ENCODE measurements at places on chromosomes 1 and 21.

- DNase-seq = no peak
These were observed 90.9 kb upstream of the KCNK1 start for GRCh38 chr1:233523047-233523446.

DNA sequence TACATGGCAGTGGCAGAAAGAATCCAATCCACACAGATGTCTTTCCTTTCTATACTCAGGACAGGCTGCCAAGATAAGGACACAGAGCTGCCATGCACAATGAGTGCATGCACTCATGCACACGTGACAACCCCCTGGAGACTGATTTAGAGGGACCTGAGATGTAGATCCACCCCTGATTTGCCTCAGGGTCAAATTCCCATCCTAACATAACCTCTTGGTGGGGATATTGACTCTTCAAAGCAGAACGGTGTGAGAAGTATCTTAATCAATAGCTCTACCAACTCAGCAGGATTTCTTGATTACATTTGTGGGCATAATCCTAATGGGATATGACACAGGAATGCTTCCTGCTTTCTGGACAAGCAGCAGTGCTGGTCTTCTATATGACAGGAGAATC lies 125.2 kb upstream of the DSCAM start:
- no peak for DNase-seq

DNA sequence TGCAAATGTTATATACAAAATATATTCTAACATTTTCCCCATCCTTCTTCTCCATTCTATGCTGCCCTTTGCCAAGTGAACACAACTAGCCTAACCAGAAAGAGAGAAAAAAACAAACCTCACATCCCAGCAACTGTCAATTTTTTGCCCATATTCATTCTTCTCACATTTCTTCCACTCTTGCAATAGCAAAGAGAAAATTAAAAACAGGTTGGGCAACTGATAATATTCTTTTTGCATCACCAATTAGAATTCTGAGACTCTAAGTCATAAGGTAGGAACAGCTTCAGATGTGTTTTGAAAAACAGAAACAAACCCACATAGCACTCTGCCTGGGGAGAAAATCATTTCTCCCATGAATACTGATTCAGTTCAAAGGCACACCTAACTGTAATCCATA lies 25.2 kb upstream of the EXO1 start:
- no peak for DNase-seq

GRCh38 chr1:106465666-106466065 lies 590.8 kb upstream of the PRMT6 start:
- DNase-seq = no peak

- no peak for DNase-seq
These were observed 76.1 kb upstream of the KIAA0040 start for GRCh38 chr1:175268720-175269119.

- no peak for DNase-seq
These were observed 11.7 kb upstream of the RCSD1 start for GRCh38 chr1:167618366-167618765.

DNA sequence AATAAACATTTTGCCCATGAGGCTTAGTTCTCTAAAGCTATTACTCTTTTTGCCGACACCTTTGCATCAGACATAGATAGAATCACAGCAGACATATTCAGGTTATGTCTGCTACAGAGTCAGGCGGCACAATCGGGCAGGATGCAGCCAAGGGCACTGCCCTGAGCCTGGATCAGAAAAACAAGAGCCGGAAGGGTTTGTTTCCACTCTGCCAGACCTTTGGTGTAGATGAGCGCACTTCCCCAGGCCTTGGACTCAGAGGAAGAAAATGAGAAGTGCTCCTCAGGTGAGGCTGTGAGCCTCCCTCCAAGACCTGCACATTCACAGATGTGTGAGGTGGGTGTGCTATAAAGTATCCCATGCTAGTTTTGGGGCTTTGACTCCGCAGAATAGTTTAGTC lies 43.7 kb downstream of the GNG12 start:
- no peak for DNase-seq

DNA sequence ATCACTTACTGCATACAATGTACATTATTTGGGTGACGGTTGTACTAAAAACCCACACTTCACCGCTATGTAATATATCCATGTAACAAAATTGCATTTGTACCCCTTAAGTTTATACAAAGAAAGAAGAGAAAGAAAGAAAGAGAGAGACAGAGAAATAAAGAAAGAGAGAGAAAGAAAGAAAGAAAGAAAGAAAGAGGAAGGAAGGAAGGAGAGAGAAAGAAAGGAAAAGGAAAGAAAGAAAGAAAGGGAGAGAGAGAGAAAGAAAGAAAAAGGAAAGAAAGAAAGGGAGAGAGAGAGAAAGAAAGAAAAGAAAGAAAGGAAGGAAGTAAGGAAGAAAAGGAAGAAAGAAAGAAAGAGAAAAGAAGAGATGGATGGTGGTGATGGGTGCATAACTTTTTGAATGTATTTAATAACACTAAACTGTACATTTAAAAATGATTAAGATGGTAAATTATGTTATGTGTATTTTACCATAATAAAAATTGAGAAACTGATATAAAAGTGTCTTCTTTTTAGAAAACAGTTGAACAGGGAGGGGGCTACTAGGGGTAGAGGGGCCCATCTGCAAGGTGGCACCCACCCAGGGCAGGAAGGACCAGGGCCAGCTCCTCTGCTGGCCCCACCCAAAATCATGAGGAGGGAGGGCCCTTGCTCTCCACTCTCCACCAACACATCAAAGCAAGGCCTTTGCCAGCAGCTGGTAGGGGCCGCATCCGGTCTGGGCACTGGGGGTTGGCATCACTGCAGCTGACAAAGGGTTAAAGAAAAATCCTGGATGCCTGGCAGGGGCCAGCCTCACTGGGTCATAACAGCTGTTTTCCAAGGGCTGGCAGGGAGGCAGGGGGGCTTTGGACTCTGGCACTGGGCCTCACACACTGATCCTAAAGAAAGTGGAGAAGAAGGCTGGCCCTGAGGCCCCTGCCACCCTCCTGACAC lies 153.9 kb upstream of the EDN2 start:
- no peak for DNase-seq

GRCh38 chr1:11384170-11384554 lies 94.8 kb upstream of the DISP3 start:
- no peak for DNase-seq

DNA sequence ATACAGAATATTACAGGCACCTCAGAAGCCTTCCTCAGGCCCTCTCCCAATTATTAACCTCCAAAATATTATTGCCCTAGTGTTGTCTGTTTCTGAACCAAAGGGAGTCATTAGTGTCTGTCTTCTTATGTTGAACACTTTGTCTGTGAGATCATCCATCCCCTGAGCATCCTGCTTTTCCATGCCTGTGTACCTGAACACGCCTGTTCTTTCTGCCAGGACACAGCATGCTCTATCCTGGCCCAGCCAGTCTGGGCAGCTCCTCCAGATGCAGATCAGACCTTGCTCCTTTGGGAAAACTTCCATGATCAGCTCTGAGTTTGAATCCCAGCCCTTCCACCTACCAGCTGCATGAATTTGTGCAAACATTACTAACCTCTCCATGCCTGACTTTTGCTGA lies 11.0 kb upstream of the CDC42 start:
- DNase-seq = no peak

- DNase-seq = no peak
These were observed 4.7 kb downstream of the RGS8 start for GRCh38 chr1:182679684-182680083.

DNA sequence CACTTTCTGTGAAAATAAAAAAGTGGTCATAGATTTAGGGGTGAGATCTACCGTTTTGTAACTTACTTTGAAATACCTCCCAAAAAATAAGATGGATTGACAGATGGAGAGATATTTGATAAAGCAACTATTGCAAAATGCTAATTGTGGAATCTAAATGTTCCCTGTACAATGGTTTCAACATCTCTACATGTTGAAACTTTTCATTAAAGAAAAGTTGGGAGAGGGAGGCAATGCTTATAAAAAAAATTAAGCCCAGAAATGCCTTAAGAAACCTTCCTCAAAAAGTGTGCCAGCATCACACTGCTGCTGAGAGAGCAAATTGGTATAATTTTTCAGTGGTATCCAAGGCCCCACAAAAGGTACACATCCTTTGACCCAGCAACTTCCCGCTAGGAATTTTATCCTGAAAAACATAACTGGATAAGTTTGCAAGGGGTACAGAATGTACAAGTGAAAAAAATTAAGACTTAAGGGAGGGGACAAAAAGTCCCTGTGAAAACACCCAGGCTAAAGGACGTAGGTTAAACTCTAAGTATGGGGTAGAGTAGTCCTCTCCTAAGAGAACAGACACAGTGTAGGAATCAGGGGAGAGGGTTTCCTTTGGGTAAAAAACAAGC lies 84.3 kb downstream of the TGFBR3 start:
- DNase-seq = no peak

GRCh38 chr1:117094841-117095604 lies 26.5 kb downstream of the TRIM45 start:
- DNase-seq = no peak

DNA sequence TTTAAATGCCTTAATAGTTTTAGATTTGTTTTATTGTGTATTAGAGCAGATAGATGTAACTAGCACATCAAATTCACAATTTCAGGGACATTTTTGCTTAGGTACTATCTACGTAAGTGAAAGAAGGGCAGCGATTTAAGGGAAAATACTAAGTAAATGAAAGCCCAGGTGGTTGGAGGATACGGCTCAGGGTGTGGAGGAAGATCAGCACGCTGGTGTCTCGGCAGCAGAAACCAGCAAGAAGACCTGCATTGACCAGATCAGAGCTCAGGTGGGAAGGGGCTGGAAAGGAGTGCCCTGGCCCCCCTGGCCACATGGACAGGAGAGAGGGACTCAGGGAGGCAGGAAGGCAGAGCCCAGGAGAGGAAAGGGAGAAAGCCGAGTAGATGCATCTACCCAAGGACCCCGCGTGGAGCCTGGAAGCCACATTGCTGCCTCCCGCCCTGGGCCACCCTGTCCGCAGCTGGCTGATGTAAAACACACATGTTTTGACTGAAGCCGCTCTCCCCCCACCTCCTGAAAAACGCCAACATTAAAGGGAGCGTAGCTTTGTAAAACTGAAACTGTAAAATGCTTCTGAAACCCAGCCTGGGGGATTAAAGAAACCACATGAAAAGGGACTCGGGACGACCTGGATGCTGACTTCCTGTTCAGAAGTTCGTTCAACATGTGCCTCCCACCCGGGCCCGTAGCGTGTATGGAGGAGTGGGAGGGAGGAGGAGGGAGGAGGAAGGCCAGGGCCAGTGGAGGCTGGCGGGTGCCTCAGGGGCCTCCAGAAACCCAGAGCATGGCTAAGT lies 72.6 kb upstream of the TARDBP start:
- DNase-seq = no peak

DNA sequence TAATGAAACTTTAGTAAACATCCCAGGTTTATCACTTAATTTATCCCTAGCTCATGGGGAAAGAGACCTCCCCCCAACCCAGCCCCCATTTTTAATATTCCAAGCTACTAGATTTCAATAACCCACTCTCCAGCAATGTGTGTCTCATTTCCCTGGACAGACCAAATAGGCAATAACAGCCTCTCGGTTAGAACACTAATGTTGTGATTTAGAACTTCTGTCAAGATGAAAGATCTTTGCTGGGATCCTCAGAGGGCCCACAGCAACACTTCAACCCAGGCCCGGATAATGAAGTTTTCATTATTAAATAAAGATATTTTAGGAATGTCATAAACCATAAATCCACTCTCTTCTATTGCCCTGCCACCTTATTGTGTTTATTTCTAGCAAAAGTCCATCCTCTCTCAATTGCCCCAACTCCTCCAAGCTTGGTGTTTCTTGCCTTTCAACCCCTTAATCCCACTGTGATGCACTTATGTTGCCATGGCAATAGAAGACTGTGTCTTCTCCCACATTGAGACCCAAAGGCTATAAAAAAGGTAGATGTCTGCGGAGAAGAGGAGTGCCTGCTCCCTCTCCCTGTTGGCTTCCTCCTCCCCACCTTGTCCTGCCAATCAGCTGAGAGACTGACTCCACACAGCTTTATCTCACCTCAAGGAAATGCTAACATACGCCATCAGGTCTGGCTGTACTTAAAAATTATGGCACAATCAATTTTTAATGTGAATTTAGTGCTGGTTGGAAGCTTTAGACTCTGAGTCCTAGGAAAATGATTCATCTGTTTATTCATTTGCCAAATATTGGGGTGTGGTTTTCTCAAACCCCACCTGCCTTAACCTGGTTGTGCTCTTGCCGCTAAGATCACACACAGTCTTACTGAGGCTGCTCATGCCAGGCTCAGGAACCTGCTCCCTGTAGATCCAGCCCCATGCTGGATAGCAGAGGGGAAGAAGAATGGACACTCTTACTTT lies 258.3 kb upstream of the CAMK1G start:
- DNase-seq = no peak

- no peak for DNase-seq
These were observed at the start of gene FLG for GRCh38 chr1:152325111-152325510. FLG (minus strand) TSS chr1:152325239; CDS start chr1:152315456, 9,783 bp downstream.

DNA sequence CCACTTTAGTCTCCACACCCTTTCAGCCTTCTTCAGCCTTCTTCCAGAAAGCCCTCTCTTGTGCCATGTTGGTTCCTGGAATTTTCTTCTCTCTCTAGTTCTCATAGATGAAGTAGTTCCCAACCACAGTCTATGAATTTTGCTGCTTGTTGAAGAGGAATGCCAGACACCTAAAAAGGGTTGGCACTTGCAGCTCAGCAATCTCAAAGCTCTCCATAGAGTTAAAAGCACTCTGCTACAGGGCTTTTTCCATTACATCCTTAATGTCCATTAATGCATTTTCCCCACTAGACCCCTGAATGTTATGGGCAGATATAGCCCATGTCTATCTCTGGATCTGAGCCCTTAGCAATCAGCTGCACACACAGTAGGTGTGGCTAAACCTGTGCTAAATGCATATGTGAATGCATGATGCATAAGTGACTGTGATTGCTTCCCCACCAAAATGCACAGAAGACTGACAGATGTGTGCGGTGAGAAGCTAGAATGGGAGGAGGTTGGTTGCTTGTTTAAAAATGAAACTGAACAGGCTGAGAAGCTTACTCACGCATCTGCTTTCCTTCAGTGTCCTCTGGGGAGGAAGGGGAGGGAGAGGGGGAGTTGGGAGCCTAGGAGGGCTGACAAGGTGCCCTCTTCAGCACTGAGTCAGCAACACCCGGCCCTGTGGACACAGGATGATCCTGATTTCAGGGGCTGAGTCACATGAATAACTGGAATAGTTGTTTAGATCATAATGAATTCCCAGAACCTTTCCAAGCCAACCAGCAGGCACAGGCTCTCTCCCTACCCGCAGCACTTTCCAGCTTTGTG lies 146.1 kb upstream of the FGGY start:
- no peak for DNase-seq

DNA sequence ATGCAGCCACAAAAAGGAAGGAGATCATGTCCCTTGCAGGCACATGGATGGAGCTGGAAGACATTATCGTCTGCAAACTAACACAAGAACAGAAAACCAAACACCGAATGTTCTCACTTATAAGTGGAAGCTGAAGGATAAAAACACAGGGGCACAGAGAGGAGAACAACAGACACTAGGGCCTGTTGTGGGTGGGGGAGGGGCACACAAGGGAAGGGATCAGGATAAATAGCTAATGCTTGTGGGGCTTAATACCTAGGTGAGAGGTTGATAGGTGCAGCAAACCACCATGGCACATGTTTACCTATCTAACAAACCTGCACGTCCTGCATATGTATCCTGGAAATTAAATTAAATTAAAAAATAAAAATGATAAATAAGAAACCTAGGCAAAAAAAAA lies 969.9 kb downstream of the TTLL7 start:
- DNase-seq = no peak

Data from NCI-H526 treated with DMSO at 0.1 percent for 48 hours (cell line).